NCI-H526 treated with DMSO at 0.1 percent for 48 hours (cell line): ENCODE measurements at places on chromosomes 7 and 10.

DNA sequence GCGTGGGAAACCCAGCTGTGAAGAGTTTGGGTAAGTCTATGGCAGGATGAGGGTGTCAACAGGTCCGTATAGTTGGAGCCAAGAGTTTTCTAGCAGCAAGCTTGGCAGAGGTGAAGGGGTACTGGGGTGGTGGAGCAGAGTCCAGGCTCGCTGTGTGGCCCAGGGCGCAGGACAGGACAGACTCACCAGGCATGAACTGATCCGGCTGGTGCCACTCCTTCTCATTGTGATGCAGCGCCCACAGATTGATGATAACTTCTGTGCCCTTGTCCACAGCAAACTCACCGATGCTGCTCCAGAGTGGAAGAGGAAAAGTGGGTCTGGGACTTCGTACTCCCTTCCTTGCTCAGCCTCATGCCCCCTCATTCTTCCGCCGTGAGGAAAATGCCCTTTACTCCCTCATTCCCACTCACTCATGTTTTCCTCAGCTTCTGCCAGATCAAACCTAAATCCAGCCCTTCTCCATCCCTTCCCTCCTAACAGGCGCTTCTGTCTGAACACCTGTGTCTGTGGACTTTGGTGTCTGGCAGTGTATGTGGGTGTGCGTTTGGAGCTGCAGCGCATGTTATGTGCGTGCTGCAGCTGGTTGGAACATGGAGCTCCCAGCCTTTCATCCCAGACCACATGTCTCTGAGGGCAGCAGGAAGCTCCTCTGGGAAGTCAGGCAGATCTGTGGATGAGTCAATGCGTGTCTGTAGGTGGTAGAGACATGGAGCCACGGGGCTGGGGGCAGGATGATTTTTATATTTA is 5.7 kb downstream of the CYP17A1 start:
- DNase-seq = no peak

DNA sequence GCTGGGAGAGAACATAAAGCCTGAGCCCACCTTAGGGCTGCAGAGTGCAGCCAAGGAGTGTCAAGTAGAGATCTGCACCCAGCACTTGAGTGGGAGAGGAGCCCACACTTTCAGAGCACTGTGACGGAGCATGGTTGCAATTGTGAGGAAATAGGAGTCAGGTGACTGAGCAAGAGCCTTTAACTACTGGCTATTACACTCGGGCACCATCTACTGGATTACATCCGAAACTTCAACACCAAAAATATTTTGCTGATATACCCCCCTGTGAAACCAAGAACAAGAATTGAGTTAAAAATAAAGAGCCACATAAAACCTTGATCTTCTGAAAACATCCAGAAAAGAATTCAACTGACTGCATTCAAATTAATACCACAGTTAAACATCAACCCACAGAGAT is 657.9 kb downstream of the NXPH1 start:
- no peak for DNase-seq

DNA sequence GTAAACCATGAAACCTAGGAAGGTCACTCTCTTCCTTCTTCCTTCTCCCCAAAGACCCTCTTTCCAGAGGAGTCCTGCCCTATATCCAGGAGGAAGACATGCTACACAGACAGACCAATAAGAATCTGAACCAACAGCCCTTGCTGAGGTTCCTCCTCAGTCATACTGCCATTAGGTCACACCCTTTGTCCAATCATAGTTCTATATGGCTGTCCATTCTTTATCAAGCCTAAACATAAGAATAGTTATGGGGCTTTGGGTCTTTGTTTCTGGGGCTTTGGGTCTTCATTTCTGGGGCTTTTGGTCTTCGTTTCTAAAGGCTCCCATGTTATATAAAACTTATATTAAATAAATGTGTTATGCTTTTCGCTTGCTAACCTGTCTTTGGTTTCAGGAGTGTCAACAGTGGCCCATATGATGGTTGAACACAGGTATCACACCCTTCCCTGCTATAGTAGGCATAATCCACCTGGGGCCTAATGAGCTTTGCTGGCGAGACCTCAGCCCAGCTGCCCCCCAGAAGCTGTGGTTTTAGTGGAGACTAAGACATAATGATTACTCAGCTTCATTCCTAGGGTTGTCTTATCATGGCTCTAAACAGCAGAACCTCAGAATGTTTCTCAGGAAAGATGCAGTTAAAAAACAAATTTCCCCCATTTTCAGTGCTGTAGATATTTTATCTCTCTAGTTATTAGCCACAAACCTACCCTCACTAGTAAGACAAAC is 91.6 kb downstream of the ELMO1 start:
- no peak for DNase-seq

- no peak for DNase-seq
Observed at GRCh38 chr10:23686722-23687121, 247.8 kb downstream of the OTUD1 start.

GRCh38 chr10:112389271-112389822 is 15.4 kb downstream of the ACSL5 start:
- no peak for DNase-seq

GRCh38 chr10:97179731-97180362 is 5.9 kb downstream of the SLIT1 start:
- DNase-seq = no peak
